ENCODE measurements at places on chromosomes 13 and 19.

DNA sequence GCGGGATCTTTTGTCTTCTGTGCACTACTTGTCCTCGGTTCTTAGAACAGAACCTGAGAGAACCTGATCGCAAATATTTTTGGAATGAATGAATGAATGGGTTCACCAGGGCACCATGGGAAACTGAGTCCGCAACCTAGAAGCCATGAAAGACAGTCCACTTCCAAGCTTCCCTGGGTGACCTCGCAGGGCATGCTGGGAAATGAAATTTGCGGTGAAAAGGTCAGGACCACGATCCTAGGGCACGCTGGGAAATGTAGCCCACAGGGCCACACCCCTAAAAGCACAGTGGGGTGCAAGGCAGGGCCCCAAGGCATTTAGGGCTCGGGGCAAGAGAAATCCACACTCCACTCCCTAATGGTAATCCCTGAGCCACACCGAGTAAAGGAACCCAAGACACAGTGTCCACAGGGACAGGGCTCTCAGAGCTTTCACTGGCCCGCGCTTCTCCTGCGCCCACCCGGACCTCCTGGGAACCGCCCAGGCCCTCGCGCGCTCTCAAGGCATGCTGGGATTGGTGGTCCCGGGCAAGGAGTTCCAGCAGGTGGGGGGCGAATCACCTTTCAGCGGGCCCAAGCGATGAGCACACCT lies 1.1 kb upstream of the PPP1R12C start:
- DNase-seq: no peak

GRCh38 chr13:91767651-91768050 lies 369.2 kb downstream of the GPC5 start:
- DNase-seq: peak; percentile 45

DNA sequence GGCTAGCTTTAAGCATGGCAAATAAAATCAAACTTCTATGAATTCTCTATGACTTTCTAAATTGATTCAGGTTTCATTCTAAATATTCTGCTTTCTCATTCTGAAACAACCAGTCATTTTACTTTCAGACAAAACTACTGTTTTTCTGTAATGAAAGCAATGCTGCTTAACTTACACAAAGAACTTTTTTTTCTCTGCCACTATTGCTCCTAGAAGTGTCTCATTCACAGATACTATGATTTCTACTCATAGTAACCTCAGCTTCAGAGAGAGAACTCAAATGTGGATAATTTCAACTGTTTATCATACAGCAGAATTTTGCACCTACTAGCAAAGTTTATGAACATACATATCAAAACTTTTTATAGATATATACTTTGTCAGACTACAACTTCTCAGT lies 724.6 kb downstream of the SLITRK5 start:
- no peak for DNase-seq

GRCh38 chr13:73341748-73342147 lies 282.9 kb downstream of the KLF5 start:
- DNase-seq: no peak

- DNase-seq: no peak
Observed at GRCh38 chr19:6230991-6231448, 48.8 kb downstream of the MLLT1 start.

DNA sequence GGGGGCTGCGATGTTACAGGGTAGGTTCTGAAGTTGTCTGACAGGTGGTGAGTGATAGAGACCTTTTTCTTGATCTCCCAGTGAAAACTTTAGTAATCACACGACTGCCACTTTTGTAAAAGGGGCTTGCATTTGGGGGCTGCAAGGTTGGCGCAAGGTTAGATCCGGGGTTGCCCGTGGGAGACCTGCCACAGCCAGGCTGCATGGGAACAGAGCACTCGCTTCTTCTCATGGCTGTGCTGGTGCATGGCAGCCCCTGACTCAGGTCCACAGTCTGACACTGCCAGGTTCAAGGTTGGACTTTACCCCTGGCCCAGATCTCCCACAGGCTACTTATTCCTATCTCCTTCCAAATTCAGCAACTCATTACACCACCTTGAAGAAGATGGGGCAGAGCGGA lies 1190.4 kb downstream of the UQCRFS1 start:
- DNase-seq: no peak

- no peak for DNase-seq
Observed at GRCh38 chr13:59144700-59145099, 1019.0 kb downstream of the DIAPH3 start.

- DNase-seq: no peak
Observed at GRCh38 chr19:2334426-2334825, 5.9 kb downstream of the SPPL2B start.

GRCh38 chr19:3196933-3197205 lies 11.1 kb downstream of the NCLN start:
- no peak for DNase-seq
